ENCODE measurements at places on chromosomes 4 and X.

DNA sequence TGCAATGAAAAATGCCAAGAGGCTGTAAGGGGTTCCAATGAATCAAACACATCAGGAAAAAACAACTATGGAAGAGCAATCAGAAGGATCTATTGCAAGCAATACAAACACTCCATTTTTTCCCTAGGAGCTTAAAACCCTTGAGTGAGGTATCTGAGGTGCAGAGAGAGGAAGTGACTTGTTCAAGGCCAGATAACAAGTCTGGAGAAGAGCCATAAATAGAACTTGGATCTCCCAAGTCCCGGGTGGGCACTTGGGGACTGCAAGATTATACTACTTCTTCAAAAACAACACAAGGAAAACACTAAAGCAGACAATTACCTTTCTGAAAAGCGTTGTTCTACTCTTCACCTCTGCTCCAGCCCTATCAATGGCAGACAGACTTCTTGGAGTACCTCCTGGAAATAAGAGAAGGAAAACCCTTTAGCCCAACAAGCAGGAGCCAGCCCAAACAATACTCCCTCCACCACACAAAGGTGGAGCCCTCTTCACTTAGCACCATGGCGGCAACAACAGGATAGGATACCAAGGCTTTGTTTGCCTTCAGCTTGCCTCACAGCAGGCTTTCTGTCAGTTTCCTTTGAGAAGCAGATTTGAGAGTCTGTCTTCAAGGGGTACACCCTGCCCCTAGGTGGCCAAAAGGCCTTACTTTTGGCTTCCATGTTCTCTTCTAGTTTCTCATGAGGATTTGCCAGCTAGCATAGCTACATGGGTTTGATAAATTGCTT is 26.0 kb downstream of the AIFM1 start:
- no peak for DNase-seq

- no peak for DNase-seq
Observed at GRCh38 chr4:74370912-74371311, 6.0 kb downstream of the EREG start.

DNA sequence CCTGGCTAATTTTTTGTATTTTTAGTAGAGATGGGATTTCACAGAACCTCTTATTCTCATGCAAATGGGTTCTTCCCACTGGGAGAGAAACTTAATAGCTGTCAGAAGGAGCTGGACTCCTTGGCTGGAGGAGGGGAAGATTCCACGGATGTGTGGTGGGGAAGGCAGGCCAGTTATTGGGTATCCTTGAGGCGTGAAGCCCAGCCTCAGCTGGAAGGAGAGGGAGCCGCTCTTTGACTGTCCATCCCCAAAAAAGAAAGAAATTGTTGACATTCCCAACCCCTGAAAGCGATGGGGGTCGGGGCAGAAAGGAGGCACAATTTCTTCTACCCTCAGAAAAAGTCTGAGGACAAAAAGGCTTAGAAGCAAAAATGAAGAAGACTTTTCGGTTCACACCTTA is 983.1 kb upstream of the PABPC4L start:
- no peak for DNase-seq

- DNase-seq = no peak
Observed at GRCh38 chr4:26992657-26993361, 132.2 kb downstream of the STIM2 start.

DNA sequence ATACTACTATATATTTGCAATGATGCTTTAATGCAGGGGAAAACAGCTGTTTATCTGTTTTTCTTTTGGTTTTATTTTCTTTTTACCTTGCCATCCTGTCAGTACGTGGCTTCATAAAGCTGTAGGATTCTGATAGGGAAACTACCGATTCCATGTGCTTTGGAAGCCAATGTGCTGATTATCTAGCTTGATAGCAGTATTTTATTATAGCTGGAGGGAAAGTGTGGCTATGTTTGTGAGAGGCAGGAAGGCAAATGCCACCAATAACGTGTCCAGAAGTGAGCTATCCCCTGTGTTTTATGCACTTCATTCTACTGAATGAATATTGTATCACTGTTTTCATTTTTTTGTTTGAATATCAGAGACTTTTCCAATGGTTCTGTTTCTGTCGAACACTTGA is 43.7 kb downstream of the IL15 start:
- DNase-seq = no peak

Measured in stimulated activated CD4-positive, alpha-beta T cell treated with anti-CD3 and anti-CD28 coated beads, Interleukin-2, amount 100 ng/mL, for 48 hours (primary cell).